Putamen (tissue), 1 donor: ENCODE measurements at places on chromosomes 5 and 9.

- no peak for DNase-seq
These were observed 27.0 kb upstream of the NSMF start for GRCh38 chr9:137486141-137486490.

DNA sequence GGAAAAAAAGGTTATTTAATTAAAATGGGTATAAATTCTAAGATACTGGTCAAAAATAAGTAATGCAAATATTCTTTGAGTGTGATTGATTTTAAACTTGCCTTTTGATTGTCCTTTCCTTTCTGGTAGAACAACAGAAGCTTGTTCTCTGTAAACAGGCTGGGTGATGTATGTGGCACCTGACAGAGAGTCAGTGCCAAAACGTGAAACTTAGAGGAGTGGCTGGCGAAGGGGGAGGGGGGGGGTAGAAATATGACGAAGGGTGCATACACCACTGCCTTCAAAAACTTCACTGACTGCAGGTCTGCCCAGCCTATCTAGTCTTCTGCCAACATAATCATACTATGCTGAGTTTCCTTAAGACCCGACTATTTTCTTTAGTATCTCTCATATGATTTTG, 629.8 kb upstream of the SEMA6A start:
- DNase-seq: no peak

- DNase-seq: no peak
These were observed 18.3 kb upstream of the IL9 start for GRCh38 chr5:135913713-135914626.

- DNase-seq: no peak
These were observed 100.6 kb upstream of the SELENOP start for GRCh38 chr5:42912184-42912798.

DNA sequence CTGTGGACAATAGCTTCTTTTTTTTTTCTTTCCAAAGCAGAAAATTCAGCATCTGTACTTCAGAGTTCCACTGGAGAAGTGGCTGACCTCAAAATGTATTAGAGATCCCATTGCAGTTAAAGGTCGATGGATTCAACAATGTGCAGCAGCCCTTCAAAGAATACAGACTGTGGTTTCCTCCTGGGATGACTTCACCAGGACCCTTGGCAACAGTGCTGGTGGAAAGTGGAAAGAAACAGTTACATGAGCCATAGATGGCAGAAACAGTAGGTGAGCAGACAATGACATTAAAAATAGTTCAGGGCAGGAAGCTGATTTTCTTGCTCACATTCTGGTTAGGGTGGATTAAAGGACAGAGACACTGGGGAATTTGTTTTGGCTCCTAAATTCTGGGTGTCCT, 62.4 kb downstream of the SLC28A3 start:
- DNase-seq: no peak

DNA sequence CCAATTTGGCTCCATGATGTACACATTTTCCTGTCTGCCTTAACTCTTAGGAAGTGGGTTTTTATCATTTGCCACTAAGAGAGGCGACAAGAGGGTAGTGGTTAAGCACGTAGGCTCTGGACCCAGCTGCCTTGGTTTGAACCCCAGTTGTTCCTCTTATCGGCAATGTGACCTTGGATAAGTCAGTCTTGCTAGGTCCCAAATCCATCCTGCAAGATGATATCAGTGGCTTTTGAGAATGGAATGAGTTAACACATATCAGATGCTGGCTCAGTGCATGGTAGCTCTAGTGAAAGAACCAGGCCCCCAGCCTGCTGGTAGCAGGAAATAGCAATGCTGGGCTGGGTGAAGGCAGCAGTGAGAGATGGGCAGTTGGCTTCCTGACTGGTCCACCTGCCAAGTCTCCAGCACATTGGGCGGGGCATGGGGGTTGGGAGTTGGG, 72.5 kb downstream of the STK10 start:
- no peak for DNase-seq

- DNase-seq: no peak
These were observed 94.5 kb downstream of the LMNB1 start for GRCh38 chr5:126871441-126871840.

- DNase-seq: no peak
These were observed 5.7 kb downstream of the MTRR start for GRCh38 chr5:7874639-7875038.

DNA sequence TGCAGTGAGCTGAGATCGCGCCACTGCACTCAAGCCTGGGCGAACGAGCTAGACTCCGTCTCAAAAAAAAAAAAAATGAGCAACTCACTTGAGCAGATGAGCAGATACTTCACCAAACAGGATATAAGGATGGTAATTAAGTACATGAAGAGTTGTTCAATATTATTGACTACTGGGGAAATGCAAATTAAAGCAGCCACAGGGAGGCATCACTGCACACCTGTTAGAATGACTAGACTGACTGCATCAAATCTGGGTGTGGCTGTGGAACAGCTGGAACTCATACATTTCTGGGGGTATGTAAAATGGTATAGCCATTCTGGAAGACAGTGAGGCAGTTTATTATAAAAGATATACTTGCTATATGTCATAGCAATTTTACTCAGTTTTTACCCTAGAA, 93.0 kb downstream of the WNK2 start:
- DNase-seq: no peak

DNA sequence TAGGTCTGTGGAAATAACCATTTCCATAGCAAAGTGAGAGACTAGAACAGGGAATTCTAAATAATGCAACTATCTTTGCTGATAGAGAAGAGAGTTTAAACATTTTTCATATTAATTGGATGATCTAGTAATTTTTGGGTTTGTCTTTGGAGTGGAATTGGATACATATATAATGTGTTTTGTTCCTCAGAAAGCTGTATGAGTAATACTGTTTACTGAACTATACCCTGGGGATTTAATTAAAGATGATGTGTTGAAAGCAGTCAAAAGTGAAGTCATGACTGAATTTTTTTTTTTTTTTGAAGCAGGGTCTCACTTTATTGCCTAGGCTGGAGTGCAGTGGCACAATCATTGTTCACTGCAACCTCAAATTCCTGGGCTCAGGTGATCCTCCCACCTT, 17.9 kb downstream of the FER start:
- DNase-seq: no peak

DNA sequence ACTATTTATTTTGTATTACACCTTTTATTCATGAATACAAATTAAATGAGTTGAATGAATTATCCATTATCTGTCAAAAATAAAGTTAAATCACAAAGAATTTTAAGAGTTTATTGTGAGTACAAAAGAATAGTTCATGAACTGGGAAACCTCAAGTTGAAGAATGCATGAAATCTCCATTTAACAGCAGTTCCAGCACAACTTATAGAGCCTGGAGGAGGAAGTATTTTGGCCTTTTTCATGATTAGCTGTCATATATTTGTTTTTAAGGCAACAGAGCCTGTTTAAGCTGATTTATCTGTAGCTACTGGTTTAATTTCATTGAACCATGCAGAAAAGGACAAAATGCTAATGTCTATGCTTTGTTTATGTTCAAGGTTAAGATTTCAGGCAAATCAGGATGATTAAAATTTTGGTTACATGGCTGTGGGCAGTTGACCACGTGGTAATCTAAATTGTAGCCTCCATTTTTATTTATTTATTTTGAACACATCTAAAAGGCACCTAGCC, 12.2 kb downstream of the SPINK1 start:
- no peak for DNase-seq

DNA sequence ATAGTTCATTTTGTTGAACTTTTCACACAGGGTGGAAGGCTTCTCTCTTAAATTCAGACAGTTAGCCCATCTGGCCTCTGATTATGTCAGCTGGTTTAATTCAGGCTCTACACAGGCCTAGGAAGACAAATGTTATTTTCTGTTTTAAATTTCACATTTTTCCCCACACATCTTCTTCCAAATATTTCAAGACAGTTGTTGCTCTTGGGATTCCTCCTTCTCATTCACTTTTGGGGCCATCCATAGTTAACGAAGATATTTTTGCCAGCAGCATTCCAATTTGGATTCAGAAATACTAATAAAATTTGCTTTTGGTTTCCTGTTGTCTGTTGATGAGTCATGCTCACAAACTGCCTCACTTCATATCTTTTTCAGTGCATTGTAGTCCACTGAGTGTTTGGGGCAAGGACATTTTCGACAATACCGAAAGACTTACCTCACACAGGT, 475.4 kb downstream of the DMAC1 start:
- no peak for DNase-seq

DNA sequence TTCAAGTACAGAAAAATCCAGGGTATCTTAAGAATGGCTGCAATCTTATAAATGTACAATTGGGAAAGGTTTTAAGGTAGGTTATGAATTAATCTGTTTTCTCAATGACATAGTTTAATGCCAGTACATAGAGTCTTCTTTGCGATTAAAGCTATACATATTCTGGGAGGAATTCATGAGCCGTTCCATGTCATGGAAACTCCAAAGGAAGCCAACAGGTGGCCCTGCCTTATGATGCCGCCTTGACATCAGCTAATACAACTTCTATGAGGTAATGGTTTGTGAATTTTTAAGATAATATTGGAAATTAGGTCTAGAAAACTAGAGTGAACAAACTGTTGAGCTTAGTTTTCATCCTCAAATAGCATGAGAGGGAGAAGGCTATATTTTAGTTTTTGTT, 713.4 kb downstream of the EFNA5 start:
- no peak for DNase-seq

- no peak for DNase-seq
These were observed 89.2 kb upstream of the CAST start for GRCh38 chr5:96572864-96573512.

- DNase-seq: no peak
These were observed 79.6 kb downstream of the NTNG2 start for GRCh38 chr9:132241483-132241839.

DNA sequence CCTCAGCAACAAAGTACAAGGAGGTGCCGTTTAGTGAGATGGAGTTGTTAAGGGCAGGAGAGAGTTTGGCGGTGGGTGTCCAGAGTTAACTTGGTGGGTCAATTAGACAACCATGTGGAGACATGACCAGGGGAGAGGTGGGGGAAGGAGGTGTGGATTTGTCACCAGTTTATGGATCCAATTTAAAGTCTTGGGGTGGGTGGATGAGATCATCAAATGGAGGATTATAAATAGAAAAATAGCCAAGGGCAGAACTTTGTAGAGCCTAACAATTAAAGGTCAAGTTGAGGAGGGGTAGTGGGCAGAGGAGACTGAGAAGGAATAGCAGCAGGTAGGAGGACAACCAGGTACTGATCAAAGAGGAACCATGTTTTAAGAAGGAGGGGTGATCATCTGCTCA, 108.7 kb upstream of the IL12B start:
- DNase-seq: no peak

- DNase-seq: no peak
These were observed 2.2 kb downstream of the LRRTM2 start for GRCh38 chr5:138872841-138873465.

GRCh38 chr9:137972988-137973470, 95.4 kb downstream of the CACNA1B start:
- no peak for DNase-seq

GRCh38 chr5:170252720-170253350, 20.1 kb downstream of the C5orf58 start:
- DNase-seq: no peak

DNA sequence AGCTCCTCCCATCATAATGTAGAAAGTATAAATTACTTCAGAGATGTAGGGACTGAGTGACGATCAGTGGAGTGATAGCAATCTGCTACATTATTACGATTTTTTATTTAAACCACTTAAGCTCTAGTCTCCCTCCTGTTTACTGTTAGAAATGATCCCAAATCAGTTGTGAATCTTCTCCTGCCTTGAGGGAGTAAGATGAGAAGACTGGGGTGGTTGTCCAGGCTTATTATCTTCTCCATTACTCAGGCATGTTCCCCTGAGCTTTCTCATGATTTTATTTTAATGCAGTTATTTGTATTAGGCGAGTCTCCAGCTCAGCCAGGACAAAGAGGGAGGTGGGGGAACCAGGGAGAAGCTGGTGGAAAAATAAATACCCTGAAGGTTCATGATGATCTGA, 48.2 kb upstream of the CTNNA1 start:
- DNase-seq: no peak

GRCh38 chr5:177473443-177474001, at the start of gene DBN1:
TSS of gene DBN1 (minus strand) at chr5:177473634. CDS start at chr5:177473521, 113 bp downstream.
- no peak for DNase-seq

DNA sequence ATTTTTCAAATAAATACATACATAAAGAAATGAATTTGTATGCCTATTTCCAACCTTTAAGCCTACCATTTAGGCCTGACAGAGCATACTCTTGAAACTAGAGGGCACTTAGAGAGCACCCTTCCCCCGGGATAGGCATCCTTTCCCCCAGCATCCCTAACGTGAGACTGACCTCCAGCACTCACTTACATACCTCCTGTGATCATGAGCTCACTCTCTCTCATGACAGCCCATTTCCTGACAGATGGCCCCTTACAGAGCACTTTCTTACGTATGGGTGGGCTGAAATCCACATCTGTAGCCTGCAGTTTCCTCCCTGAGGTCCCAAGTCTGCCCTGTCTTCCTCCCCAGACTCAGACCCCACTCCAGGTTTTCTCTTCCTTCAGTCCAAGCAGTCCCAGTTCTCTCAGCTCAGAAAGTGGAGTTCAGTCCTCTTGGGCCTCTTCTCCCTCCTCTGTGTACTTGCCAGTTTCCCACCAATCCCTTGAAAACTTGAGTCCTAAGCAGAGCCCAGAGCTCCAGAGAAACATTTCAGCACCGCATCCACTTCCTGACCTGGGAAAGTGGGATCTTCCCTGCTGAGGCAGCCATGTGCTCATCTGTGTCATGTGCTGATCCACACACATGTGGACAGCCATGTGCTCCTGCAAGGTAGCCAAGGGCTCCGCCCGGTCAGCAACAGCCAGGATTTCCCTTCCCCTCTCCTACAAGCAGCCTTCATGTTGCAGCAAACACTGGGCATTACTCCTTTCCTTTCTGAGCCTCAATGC, 2.2 kb upstream of the CDX1 start:
- no peak for DNase-seq

- DNase-seq: no peak
These were observed 335.7 kb upstream of the PIK3R1 start for GRCh38 chr5:67879620-67880510.

DNA sequence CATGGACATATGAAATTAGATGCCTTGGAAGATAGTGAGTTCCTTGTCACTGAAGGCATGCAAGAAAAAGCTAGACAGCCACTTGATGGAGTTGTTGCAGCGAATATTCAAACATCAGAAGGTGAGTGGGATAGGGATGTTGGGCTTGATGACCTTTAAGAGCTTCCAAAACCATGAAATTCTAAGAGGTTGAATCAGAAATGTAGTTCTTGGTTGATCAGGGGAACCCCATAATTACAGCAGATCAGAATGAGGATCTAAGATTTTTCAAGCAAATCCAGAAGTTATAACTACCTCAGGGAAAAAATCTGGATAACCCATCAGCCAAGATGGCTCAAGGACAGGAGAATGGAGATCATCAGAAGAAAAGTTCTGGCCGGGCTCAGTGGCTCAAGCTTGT, 244.3 kb upstream of the NR4A3 start:
- no peak for DNase-seq

DNA sequence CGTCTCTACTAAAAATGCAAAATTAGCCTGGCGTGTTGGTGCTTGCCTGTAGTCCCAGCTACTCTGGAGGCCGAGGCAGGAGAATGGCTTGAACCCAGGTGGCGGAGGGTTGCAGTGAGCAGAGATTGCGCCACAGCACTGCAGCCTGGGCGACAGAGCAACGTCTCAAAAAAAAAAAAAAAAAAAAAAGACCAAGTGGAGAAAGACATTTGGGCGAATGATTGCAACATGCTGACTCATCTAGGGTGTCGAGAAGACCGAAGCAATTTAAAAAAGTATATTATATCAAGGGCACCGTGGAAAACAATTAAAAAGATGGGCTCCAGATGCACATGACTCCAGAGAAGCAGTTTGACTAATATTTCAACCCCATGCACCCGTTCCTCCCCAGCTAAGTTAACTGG, 9.2 kb downstream of the KLF4 start:
- DNase-seq: no peak
